Amniotic epithelial cell (primary cell): ENCODE measurements at places on chromosomes 1 and 21.

- peak; percentile 7 for DNase-seq
These were observed 3.0 kb downstream of the C1QC start for GRCh38 chr1:22646384-22646783.

DNA sequence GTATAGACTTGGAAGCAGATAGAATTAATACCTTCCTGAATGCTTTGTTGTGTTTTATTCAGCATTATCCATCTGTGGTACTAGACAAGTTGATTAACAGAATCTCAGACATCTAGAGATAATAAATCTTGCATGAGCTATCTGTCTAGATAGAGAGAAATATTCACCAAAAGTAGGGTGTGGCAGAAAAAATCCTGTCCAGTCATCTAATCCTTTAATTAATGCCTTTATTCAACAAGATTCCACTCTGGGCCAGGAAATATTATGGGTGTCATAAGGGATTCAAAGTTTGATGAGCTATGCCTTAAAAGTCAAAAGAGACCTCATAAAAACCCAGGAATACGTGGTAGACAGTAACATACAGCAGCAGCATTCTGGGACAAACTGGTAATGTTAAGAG lies 601.2 kb downstream of the LMO4 start:
- DNase-seq, result no peak

DNA sequence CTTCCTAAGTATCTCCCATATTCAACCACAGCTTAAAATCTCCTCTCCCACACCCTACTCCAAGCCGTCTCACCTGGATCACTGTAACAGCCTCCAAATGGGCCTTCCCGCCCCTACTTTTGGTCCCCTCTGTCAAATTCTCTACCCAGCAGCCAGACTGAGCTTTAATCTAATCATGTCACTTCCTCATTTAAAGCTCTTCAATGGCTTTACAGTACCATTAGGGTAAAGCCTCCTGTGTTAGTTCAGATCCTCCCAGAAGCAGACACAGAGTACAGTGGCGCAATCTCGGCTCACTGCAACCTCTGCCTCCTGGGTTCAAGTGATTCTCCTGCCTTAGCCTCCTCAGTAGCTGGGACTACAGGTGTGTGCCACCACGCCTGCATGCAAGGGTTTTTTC lies 46.8 kb upstream of the PSEN2 start:
- DNase-seq, result no peak

GRCh38 chr1:155320661-155321617 lies at the start of gene RUSC1:
Gene RUSC1, plus strand, starts transcription at chr1:155320894. Its CDS starts 880 bp downstream, at chr1:155321774.
- DNase-seq, result peak; percentile 46

- no peak for DNase-seq
These were observed 6.1 kb upstream of the PHLDA3 start for GRCh38 chr1:201475130-201475529.
